ENCODE measurements at places on chromosomes 3 and 15. TPM values are rescaled to one million over a fixed set of nuclear protein-coding genes. Genes with fewer than 3 reads are reported as not detected.

- DNase-seq: peak; percentile 17
These were observed 89.0 kb upstream of the FNDC3B start for GRCh38 chr3:171950373-171950772.

- no peak for DNase-seq
These were observed 422.1 kb upstream of the TGFBR2 start for GRCh38 chr3:30184091-30184810.

DNA sequence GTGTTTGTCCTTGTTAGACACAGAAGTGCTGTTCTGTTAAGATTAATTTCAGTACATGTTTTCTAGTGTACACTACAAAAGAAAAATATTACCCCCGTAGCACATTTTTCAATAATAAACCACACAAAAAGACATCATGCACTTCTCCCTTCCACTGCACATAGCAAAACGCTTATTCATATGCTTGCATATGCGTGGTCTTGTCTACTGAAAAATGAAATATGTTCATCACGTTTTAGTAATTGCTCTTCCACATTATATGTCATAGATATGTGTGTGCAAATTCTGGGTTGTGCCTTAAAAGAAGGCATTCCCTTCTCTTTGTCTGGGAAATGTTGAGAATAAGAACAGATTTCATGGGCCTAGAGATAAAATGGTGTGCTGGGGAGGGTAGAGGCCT, 353.9 kb downstream of the NSUN3 start:
- DNase-seq: no peak

- DNase-seq: no peak
These were observed 154.1 kb downstream of the NUP210 start for GRCh38 chr3:13266005-13266404.

DNA sequence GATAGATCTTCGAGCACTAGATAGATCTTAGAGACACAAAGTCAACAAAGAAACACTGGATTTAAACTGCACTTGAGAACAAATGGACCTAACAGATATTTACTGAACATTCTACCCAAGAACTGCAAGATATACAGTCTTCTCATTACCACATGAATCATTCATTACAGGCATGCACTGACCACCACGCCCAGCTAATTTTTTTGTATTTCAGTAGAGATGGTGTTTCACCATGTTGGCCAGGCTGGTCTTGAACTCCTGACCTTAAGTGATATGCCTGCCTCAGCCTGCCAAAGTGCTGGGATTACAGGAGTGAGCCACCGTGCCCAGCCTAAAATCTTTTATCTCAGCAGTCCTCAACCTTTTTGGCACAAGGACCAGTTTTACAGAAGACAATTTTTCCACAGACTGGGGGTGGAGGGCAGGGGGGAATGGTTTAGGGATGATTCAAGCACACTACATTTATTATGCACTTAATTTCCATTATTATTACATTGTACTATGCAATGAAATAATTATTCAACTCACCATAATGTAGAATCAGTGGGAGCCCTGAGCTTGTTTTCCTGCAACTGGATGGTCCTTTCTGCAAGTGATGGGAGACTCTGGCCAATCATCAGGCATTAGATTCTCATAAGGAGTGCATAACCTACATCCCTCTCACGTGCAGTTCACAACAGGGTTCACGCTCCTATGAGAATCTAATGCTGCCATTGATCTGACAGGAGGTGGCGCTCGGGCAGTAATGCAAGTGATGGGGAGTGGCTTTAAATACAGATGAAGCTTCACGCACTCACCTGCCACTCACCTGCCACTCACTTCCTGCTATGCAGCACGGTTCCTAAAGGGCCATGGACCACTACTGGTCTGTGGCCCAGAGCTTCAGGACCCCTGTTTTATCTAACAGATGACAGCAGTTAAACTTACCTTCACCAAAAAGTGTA, 21.7 kb downstream of the CSNK1G1 start:
- DNase-seq: no peak

GRCh38 chr3:158991146-158991705, 189.4 kb downstream of the MFSD1 start:
- DNase-seq: no peak

DNA sequence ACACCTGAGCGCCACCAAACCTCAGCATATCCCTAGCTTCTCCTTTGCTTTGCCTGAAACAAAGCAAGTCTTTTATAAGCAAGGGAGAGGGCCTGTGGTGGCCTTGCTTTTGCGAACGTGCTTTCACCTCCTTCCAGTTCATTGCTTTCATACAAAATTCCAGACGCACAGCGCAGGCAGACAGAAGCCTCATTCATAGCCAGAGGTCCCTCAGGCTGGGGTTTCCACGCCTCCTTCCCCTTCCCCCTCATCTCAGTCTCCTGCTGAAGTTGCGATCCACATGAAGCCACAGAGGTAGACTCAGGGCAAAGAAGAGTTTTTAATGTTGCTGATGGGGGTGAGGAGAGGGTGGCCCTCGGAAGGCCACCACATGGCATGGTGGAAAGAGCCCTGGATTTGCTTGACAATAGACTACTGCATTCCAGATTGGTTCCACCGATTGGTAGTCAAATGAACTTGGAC, 59.4 kb upstream of the FLNB start:
- DNase-seq: no peak

GRCh38 chr3:78728406-78729145, 1039.2 kb downstream of the ROBO1 start:
- no peak for DNase-seq

GRCh38 chr3:128392818-128393544, 73.7 kb downstream of the DNAJB8 start:
- DNase-seq: no peak

- DNase-seq: no peak
These were observed 64.1 kb upstream of the POMGNT2 start for GRCh38 chr3:43169987-43170386.

DNA sequence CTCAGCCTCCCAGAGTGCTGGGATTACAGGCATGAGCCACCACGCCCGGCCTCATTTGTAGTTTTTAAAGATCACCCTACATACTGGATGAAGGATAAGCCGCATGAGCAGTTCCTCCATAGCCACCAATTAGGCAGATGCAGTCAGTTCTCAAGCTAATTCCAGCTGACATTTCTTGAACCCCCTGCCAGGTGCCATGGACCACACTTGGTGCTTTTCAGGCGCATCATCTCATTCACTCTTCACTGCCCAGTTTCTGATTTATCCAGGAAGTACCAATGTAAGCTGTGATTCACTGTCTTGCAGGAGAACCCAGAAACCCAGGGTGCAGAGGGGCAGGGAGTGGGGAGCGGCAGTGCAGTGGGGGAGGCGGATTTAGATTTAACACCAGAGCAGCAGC, 56.5 kb upstream of the RASA2 start:
- DNase-seq: no peak

DNA sequence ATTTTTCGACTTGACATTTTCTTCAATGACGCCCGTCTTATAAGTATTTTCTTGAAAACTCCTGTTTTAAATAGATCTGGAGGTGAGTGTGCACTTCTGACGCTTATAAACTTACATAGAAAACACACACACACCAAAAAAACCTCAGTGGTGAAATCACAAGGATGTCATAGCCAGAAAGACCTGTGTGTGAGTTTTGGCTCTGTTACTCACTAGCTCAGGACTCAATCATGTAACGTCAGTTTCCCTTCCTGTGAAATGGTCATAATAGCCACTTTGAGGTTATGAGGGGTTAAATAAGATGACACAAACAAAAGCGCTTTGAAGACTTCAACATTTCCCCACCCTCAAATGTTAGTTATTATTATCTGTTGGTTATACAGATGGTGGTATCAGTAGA, 1.8 kb downstream of the IL20RB start:
- DNase-seq: no peak

DNA sequence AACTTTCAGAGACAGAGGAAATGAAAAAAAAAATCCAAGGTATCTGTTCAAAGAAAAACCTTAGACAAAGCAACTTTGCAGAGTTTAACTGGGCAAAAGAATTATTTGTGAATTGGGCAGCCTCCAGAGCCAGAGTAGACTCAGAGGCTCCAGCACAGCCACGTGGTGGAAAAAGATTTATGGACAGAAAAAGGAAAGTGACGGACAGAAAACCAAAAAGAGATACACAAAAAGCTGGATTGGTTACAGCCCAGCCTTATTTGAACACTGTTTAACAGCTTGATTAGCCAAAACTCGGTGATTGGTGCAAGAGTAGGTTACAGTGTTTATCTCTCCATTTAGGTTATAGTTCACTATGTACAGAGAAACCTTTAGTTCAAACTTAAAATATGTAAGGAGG, 23.7 kb upstream of the GPD1L start:
- no peak for DNase-seq

- DNase-seq: no peak
These were observed 229.2 kb downstream of the CDIN1 start for GRCh38 chr15:36808411-36809160.

DNA sequence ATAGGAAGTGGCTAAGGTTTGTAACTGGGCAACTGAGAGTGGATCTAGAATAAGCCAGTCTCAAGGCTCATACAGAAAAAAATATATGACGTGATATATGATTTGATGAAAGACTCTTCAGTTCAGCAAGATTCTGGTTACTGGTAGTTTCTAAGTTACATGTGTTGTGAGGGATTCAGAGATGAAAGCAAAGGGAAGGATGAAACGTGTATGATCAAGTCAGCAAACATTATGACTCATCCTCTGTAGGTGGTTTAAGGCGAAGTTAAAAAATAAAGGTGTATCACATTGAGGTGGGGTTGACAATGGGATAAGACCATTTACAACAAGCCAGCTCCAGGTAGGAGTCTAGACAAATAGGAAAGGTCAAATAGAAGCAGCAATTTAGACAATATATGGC, 16.2 kb downstream of the TERC start:
- DNase-seq: no peak

DNA sequence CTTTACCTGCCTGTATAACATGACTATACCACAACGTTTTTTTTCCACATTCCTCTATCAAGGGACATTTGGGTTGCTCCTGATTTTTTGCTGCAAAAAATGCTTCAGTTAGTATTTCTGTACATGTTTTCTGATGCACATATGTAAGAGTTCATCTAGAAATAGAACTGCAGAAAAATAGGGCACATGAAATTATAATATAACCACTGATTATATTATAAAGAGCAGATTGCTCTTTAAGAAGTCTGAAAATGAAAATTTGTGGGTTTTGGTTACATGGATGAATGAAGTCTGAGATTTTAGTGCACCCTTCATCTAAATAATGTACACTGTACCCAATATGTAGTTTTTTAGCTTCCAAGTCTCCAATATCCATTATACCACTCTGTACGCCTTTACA, 130.1 kb upstream of the PTX3 start:
- no peak for DNase-seq

DNA sequence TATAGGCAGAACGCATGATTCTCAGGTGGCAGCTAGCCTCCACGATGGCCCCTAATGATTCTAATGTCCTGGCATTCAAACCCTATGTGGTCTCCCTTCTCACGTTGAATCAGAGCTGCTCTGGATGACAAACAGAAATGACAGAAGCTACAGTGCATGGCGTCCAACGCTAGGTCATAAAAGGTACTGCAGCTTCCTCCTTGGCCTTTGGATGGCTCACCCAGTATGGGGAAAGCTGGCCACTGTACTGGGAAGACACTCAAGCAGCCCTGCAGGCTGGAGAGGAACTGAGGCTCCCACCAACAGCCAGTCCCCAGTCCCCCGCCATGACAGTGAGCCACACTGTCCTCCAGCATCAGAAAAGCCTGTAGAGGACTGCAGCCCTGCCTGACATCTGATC, 286.3 kb downstream of the FAM43A start:
- DNase-seq: no peak

DNA sequence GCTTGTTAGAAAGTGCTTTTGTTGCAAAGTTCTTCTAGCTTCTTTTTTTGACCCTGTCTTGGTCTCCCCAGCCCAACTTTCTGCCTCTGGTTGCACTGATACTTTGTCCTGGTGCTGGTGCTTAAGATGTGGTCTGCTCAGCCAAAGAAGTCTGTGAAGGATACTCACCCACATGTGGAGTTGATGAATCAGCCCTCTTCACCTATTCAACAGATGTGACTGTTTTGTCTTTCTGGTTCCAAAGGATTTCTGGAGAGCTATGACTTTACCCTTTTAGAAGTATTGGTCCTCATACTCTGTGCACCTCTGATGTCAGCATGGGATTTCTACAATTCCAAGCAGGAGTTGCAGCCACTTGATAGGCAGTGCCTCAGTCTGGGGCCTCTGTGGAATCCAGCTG, 84.1 kb downstream of the PCCB start:
- DNase-seq: no peak

GRCh38 chr3:52218454-52218853, 7.0 kb downstream of the TLR9 start:
- no peak for DNase-seq

GRCh38 chr15:35358824-35359223, 187.1 kb downstream of the DPH6 start:
- no peak for DNase-seq

- no peak for DNase-seq
These were observed 139.2 kb upstream of the WNT5A start for GRCh38 chr3:55626279-55626665.

The CCK gene
- not detected for total RNA-seq

The GOLGA8Q gene
- total RNA-seq: 0.59 TPM

The CPLX3 gene
- not detected for total RNA-seq

The SMCO1 gene
- not detected for total RNA-seq

The RBPMS2 gene
- total RNA-seq: not detected

The AGBL1 gene
- total RNA-seq: not detected

All from pulmonary artery endothelial cell (primary cell).